IPS DF 6.9 (cell line): ENCODE measurements at places on chromosomes 5 and 9.

GRCh38 chr5:139651853-139652787 is 4.0 kb downstream of the CXXC5 start:
- DNase-seq: no peak

GRCh38 chr5:35488055-35488454 is 129.6 kb upstream of the SPEF2 start:
- DNase-seq: no peak

GRCh38 chr5:147188200-147189108 is 46.4 kb upstream of the STK32A start:
- peak; percentile 33 for DNase-seq

DNA sequence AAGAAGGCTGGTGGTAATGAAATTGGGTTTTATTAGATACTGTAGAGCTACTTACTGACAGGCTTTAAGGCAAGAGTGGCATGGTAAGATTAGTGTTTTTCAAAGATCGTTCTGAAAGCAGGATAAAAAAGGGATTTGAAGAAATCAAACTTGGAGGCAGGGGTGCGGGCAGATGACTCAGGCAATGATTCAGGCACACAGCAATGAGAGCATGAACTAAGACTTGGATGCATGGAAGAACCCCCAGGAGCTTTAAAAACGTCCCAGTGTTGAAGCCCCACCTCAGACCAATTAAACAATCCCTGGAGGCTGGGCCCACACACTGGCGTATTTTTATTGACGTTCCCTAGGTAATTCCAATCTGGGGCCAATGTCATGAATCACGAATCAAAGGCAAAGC is 102.5 kb downstream of the SREK1 start:
- DNase-seq: no peak

GRCh38 chr9:20561531-20561930 is 60.8 kb downstream of the MLLT3 start:
- DNase-seq: no peak

GRCh38 chr9:113654605-113655428 is 191.3 kb downstream of the RGS3 start:
- DNase-seq: no peak

- DNase-seq: no peak
These were observed 58.8 kb upstream of the ANGPTL2 start for GRCh38 chr9:127181315-127181580.

GRCh38 chr5:157640406-157641066 is 11.7 kb downstream of the SOX30 start:
- no peak for DNase-seq

GRCh38 chr9:137167747-137168572 is 1.9 kb downstream of the LRRC26 start:
- no peak for DNase-seq

GRCh38 chr5:34597034-34598027 is 58.8 kb upstream of the RAI14 start:
- DNase-seq: no peak

- no peak for DNase-seq
These were observed 208.6 kb downstream of the EPB41L4A start for GRCh38 chr5:112210430-112211005.

DNA sequence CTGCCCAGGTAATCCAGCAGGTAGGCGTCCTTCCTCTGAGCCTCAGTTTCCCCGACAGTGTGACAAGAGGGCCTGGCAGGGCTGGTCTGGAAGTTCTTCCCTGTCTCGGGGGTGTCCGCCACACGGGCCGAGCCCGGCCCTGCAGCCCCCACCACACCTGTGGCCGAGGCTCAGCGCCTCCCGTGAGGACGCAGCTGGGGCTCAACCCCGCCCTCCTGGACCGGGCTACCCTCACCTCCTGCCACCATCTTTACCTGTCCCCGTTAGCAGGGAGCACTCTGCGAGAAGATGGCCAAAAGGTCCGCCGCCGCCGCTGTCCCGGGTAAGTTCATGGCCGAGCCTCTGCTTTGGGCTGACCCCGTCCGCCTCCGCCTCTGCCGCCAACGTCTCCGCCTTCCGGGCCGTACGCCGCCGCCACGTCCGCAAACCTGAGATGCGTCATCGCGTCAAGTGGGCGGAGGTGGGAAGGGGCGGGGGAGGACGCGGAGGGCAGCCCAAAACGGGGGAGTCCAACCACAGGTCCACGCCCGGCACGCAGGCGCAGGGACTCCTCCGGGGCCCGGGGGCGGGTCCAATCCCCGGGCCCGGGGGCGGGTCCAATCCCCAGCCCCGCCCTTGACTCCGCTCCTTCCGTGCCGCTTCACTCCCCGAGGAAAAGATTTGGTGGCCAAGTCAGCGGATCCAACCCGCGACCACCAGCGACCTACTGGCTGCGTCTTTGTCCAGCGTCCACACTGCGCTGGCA is at the start of gene LYSMD3:
TSS of gene LYSMD3 (minus strand) at position 391 of the 745 bp plus-strand sequence. CDS start 4,295 bp downstream, outside the sequence.
- DNase-seq: peak; percentile 90

DNA sequence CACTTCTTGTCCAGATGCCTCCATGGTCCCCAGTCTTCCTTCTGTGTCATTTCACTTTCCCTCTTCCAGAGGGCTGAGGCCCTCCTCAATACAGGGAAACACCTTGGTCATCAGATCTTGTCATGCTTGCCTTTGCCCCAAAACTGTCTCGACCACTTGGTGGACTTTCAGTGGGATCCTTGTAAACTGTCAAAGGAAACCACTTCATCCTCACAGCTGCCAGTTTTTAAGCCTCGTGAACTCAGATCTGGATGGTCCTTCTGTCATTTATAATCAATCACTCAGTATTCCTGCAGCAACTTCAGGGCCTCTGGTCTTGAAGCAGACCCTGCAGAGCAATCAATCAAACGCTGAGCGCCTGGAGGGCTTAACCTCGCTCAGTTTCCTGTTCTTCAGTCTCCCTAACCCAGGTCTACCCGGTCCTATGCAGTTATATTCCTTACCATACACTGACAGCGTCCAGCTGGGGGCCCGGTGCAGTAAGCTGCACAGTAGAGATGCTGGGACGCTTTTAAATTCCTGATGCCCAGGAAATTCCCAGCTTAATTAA is 74.6 kb downstream of the GOLPH3 start:
- no peak for DNase-seq

- no peak for DNase-seq
These were observed 58.3 kb downstream of the IZUMO3 start for GRCh38 chr9:24487250-24487861.

DNA sequence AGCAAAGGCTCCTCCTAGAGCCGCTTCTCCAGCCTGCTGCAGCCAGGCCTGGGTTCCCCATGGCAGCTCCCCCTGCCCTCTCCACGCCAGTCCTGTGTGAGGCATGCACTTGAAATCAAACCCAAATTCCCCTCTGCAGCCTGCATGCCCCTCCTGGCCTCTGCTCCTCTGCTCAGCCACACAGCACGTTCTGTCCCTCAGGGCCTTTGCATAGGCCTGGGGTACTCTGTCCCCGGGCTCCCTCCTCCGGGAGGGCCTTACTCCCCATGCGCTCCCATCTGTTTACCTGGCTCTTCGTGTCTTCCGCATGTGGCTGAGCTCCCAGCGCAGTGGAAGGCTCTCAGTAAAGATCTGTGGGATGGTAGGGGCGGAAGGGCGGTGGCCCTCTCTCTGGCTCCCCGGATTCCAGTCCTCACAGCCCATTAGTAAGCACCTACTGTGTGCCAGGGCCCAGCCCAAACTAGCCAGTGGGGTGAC is 203.5 kb upstream of the IER5L start:
- no peak for DNase-seq

GRCh38 chr5:180140079-180140554 is 68.6 kb upstream of the RNF130 start:
- DNase-seq: no peak

- peak; percentile 76 for DNase-seq
These were observed 269.4 kb downstream of the CWC27 start for GRCh38 chr5:65037831-65038815.

GRCh38 chr9:84597131-84597530 is 72.4 kb upstream of the NTRK2 start:
- no peak for DNase-seq

DNA sequence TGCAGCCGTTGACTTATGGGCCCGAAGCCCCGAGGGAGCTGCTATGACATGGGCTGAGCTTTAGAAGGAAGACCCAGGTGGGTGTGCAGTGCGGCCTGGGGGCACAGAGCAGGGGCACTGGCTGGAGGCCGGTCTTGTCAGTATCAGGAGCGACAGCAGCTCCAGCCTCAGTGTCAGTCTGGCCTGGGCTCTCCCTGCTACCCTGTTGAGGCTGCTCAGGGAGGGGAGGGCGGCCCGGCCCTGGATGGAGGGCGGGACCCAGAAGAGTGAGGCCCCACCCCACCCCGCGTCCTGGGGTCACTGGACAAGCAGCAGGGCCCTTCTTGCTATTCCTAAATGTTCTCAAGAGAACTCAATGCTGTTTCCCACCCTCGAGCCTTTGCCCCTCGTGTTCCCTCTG is 18.0 kb downstream of the GFI1B start:
- DNase-seq: no peak

- DNase-seq: no peak
These were observed 91.1 kb downstream of the ZNF608 start for GRCh38 chr5:124655251-124655917.

DNA sequence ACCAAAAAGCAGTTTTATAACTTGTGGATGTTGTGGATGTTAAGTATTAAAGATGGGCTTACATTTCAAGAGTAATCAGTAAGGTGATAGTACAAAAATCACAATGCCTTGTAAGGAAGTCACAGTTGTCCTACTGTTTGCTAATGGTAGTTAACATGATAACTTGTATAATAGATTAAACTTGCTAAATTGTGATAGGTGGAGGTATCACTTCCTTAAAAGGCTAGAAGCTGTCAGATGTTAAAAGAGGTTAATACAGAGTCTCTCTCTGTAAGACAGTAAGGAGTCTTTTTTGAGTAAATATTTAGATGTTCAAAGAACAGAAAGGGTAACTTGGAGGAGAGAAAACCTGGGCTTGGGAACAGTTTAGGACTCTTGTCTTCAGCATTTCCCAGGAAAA is 14.2 kb upstream of the MACIR start:
- DNase-seq: no peak

DNA sequence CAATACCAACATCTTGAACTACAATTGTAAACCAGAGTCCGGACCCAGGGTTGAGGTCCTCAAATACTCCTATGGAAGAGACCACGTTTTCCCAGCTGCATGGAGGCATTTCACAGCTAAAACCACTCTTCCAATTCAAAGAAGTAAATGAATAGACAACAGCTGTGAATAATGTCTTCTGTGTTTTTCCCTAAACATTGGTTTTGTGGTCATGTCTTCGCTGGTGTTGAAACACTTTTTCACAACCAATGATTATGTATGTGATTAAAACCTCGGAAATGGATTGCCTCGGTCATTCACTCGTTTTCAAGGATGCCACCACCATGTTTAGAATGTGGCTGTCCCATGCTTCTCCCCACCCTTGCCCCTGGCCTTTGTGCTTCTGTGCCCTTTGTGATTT is 9.4 kb upstream of the TENT4A start:
- no peak for DNase-seq

DNA sequence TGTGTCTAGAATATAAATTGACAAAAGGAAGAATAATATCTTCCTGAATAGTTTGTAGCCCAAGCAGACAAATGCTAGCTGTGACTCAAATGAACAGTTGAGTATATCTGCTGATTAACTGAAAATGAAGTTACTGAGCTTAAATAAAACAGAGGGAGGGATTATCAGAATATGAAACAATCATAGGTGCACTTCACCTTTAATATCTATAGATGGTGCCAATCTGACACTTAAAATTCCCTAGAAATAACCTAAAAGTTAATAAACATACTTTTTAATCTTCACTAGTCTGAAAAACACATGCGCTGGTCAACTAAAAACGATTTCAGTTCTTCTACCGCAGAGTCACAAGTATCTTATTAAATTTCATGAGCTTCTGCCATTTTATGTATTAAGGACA is 280.8 kb upstream of the RASA1 start:
- DNase-seq: no peak

- DNase-seq: no peak
These were observed 20.9 kb upstream of the LURAP1L start for GRCh38 chr9:12753931-12754330.
